ENCODE measurements at places on chromosomes 1 and 21. TPM values are rescaled to one million over a fixed set of nuclear protein-coding genes. Genes with fewer than 3 reads are reported as not detected.

Gene ACTN2
- not detected for total RNA-seq

Gene CLCA1
- total RNA-seq: not detected

Gene PTAFR
- total RNA-seq: 0.27 TPM

Gene KIF2C
- 85.9 TPM for total RNA-seq

Gene ADAMTSL4
- 20.0 TPM for total RNA-seq

Gene C1orf216
- total RNA-seq: 18.0 TPM

Gene CYP4A22
- not detected for total RNA-seq

Gene MTARC2
- not detected for total RNA-seq

Gene ADGRB2
- 45.4 TPM for total RNA-seq

Gene HSPB7
- 7.1 TPM for total RNA-seq

Gene GPR52
- not detected for total RNA-seq

Gene BARHL2
- 0.07 TPM for total RNA-seq
